Activated CD4-positive, alpha-beta T cell treated with anti-CD3 and anti-CD28 coated beads for 1 hour (primary cell): ENCODE measurements at places on chromosomes 2 and 18.

- DNase-seq: no peak
These were observed 12.3 kb upstream of the SMAD7 start for GRCh38 chr18:48962994-48963561.

GRCh38 chr2:190328573-190329147, 9.0 kb upstream of the HIBCH start:
- no peak for DNase-seq

DNA sequence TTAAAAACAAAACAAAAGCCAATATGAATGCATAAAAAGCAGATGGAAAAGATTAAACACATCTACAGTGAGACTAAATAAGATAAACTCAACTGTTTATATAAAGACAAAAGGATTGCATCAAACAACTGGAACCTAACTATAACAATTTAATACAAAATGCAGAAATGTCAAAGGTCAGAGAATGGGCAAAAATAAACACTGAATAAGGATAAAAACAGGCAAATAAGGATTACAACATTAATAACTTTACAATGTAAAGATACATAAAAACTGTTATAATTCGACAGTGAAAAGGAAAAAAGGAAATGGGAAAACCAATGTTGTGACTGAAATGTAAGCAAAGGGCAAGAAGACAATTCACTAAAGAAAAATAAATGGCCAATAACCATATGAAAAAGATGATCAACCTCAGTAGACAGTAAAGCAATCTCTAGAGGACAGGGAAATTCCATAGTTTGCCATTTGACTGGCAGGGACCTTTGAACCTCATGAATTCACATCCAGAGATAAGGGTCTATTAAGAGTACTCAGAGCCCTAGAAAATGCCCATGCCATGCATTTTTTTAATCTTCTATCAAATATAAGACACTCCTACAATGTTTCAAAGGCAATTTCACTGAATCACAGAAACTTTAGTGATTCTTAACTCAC, 83.7 kb downstream of the TMEM131 start:
- no peak for DNase-seq

DNA sequence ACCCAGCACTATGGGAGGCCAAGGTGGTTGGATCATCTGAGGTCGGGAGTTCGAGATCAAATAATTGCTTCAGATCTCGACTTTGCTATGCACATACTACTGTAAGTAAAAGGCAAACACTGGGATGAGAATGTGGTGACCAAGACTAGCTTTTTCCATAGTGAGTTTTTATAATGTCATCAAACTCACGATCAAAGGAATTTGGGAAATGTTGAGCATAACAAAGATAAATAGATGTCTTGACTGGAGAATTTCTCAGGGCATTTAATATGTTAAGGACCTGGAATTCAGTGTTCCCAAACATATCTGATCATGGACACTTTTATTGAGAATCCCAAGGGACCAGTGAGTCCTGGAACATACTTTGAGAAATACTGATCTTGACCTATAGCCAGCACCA, 205.6 kb downstream of the ARHGAP15 start:
- DNase-seq: no peak

- DNase-seq: no peak
These were observed 221.3 kb downstream of the MBD2 start for GRCh38 chr18:54003195-54003594.

DNA sequence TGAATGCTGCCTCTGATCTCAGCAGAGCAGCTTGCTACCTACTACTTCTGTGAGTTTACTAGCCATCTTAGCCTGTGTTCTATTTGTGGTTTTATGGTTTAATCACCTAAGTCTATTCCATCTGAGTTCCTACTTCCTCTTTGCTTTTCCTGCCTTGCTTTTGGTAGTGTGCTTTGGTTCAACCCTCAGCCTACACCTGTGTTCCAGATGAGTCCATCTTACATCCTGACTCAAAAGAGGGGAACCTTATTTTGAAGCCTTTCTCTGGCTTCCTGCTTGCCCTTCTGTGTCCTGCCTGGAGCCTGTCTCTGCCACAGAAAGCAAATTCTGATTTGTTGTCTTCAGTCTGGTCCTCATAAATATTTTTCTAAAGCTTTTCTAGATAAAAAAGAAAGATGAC, 530.3 kb upstream of the MEX3C start:
- no peak for DNase-seq

GRCh38 chr2:119142824-119143223, 15.7 kb downstream of the C1QL2 start:
- DNase-seq: no peak

DNA sequence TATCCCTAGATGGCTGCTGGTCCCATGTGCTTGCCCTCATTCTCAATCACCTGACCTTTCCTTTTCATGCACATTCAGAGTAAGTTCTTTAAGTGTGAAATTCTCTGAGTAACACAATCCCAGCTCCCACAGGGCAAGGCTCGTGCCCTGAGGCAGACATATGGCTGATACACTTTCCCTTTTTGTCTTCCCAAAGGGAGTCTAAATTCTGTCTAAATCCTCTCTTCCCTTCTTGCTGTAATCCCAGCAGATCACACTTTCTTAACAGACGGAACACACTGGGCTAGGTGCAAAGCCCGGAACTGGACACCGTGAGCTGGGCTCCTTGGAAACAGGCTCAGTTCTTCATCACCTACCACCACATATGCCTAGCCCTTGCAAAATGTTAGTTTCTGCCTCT, 147.6 kb downstream of the GALNT14 start:
- no peak for DNase-seq

DNA sequence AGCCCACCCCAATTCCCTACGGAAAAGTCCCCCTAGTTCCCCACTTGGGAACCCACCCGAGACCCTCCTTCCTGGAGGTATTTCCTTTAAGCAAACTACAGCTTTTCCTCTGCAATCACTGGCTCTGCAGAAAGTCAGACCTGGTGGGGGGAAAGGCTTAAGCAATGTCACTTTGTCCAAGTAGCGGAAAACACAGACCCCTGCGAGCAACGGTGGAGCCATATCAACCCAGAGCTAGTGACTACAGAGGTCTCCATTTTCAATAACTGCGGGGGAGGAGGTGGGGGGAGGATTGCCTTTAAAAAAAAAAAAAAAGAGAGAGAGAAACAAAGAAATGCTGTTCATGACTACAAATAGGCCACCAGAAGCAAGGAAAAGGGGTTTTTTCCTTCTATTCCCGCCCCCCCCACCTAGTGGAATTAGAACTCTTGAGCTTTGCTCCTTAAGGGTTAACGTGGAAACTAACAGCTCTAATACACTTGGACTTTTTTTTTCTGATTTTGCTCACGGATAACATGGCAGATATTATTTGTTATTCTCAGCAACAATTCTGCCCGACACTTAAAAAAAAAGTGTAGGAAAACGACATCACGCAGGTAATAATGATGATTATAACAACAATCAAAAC, 1.1 kb upstream of the FRZB start:
- no peak for DNase-seq

DNA sequence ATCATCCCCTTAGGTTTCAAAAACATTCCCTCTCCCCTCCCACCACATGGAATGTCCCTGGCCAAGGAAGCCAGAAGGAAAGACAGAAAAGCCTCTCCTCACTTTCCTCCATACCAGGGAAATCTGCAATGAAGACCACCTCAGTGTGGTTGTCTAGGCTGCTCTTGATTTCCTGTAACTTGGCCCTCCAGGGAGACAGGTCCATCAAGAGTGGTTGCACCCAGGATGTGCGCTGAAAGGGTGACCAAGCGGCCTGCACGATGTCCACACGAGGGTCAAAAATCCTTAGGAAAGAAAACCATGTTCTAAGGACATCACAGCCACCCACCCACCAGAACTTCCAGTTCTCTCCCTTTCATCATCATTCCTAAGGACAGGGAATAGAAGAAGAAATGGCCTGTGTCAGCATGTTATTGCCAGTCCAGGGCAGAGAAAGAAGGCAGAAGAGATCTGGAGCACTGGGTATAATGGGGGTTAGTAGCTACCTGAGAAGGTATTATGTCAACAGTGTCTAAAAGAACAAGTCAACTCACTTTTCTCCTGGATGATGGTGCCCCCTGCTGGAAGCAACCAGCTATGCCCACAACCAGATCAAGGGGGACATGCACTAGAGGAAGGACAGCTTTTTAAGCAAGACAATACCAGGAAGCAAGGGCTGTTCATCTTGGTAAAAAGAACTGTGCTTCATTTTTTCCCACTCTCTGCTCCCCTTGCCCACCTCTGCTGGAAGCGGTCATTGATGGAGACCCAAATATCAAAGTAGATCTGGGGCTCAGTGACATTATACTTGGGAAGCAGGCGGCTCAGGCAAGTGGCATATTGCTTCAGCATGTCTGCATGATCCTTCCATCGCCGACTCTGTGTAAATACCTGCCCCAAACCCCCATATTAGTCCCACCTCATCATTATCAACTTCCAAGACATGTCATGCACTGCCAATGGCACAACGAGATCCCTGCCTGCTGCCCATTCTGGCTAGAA, 9.3 kb downstream of the GGCX start:
- DNase-seq: peak; percentile 83

GRCh38 chr2:224819075-224819474, 102.9 kb upstream of the CCDC195 start:
- no peak for DNase-seq

DNA sequence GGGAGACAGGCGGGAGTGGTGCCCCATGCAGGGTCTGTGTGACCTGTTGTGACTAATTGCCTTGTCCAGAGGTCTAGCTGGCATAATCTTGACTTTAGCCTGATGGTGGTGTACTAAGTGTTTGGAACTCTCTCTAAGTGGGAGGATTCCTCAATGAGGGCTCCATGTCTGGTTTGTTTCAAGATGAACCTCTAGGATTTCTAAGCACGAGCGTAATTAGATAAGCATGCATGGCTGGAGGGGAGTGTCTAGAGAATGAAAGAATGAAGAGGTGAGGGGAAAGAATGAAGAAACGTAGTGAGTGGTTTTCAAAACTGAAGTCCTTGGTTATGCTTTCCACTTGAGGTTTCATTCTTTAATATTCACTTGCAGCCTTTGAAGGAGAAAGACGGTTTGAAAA, 833.2 kb upstream of the GYPC start:
- no peak for DNase-seq

DNA sequence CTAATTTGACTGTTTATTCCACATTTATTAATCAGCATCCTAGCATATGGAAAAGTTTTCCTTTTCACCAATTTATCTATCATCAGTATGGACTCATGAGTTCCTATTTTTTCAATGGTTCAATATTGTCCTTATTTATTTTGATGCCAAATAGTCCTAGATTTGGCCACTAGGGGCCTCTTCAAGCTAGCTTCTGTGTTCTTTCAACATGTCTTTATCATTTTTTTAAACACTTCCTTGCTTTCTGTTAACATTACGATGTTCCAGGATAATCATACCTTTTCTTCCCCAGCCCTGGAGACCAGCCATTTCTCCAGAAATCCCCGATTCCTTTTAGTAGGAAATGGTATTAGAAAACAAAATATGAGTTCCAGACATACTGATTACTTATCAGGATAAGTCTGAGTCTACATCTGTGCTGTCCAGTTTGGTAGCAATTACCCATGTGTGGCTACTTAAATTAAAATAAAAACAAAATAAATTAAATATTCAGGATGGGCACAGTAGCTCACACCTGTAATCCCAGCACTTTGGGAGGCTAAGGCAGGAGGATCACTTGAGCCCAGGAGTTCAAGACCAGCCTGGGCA, 70.6 kb downstream of the RPE start:
- no peak for DNase-seq

GRCh38 chr18:45617284-45617683, 2.0 kb downstream of the SLC14A2 start:
- DNase-seq: no peak

DNA sequence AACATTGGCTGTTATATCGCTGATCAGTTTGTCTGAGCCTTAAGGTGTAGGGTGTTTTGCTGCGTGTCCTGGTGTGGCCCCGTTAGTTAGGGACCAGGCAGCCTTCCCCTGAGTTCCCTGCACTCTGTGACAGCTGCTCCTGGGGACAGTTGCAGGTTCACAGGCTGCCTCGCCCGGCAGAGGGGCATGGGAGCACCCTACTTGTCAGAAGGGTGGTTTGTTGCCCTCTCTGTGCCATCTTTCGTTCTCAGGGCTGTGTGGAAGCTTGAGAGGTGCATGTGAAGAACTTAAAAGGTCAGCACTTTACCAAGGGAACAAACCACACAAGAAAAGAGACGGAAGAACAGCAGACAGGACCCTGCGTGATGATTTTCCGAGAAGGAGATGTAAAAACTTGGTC, 159.6 kb downstream of the LDLRAD4 start:
- no peak for DNase-seq

- DNase-seq: no peak
These were observed 42.2 kb downstream of the LPIN1 start for GRCh38 chr2:11788461-11789124.

DNA sequence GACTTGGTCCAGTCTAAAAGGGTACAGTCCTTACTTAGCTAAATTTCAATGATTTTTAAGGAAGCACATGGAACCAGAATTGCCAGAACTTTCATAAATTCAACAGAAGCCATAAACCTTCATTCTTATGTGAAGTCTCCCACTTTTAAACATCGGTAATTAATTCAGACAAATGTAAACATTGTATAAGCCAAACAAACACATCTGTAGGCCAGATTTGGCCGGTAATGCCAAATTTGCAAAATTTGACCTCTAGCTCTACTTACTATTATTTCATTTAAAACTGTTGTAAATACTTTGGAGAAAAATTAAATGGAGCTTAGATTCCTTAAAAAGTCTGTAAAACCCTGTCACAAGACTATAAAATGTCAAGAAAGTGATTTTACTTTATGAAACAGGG, 83.2 kb upstream of the GALNT5 start:
- no peak for DNase-seq

DNA sequence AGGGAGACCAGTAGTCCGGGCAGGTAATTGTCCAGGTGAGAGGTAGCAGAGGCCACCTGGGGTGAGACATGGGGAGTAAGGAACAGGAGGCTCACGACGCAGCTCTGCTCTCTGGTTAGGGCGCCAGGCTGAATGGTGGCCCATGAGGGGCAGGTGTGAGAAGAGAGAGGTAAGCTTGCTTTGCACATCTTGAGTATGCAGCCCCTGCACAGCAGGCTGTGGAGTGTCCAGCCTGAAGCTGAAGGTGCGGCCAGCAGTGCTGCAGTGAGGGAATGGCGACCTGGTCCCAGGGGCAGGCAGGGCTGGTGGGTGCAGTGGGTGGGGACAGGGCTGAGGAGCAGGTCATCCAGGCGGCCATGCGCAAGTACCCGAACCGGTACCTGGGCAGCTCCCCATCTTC, 15.7 kb downstream of the PRELID3A start:
- DNase-seq: no peak

DNA sequence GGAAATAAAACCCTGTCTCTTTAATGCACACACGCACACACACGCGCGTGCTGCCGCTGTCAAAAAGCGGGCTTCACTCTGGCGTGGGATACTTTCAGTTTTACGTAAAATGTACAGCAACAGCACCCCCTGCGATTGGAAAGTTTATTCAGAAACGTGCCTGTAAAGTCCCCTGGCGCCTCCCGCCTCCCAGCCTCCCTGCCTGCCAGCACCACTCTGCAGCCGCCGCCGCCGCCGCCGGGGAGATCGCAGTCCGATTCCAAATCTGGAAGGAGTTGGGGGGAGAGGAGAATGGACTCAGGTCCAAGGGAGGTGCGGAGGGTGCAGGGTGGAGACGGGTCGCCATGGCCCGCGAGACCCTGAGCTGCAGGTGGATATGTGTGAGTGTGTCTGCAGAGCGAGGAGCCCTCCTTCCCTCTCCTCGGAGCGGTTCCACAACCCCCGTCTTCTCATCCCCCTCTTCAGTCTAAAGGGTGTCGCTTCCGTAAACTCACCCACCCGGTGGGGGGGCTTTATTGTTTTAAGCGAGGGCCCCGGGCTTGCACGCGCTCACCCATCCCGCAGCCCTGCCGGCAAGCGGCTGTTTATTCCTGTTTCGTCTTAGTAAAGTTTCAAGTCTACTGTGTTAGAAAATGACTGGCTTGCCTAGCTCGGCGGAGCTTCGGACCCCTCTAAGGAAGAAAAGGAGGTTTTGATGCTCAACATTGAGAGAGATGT, 1.8 kb upstream of the BCL11A start:
- DNase-seq: no peak

- DNase-seq: no peak
These were observed 971.1 kb upstream of the ACVR2A start for GRCh38 chr2:146873646-146874259.
